ENCODE measurements at places on chromosomes 11 and 22. TPM values are rescaled to one million over a fixed set of nuclear protein-coding genes. Genes with fewer than 3 reads are reported as not detected.

PRODH gene
- polyA plus RNA-seq: 57.6 TPM

NPAS4 gene
- polyA plus RNA-seq: 0.33 TPM

SLC43A3 gene
- 19.6 TPM for polyA plus RNA-seq

MMP13 gene
- polyA plus RNA-seq: not detected

FOLR2 gene
- 14.1 TPM for polyA plus RNA-seq

- no peak for DNase-seq
These were observed 509 bp downstream of the LAMTOR1 start for GRCh38 chr11:72102631-72102945.

DNA sequence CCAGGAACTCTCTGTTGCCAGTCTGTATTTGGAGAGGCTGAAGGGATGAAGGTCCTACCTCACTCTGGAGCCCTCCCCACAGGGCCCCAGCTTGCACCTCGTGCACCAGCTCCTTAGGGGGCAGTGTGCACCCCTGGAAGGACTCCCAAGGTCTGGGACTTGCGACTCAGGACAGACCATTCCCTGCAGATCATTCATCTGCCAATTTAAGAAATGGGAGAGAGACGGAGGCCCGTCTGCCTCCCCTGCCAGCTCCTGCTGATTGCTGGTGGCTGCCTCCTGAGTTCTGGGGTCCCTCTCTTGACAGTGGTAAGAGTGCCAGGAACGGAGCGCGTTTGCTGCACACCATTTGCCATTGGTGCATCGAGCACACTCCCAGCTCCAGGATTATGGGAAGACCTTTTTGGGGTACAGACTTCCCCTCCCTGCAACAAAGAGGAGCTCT lies 27.4 kb upstream of the MALAT1 start:
- no peak for DNase-seq

DNA sequence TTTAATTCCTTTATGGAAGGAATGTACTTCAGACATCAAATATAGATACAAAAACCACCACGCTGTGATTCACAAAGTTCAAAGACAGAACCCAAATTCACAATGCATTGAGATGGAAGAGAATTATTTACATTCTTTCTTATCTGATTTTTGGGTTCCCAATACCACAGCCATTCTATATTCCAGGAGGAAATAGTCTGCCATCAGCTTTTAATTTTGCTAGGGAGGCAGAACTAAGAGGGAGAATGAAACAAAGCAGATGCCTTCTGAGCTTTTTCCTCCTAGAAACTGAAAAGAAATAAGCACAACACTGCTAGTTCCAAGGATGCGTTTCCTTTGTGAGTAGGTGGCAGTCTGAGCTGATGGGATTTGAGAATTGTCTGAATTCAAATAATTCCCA lies 283.0 kb upstream of the NARS2 start:
- no peak for DNase-seq

GRCh38 chr11:76251226-76251575 lies 44.9 kb upstream of the WNT11 start:
- no peak for DNase-seq

DNA sequence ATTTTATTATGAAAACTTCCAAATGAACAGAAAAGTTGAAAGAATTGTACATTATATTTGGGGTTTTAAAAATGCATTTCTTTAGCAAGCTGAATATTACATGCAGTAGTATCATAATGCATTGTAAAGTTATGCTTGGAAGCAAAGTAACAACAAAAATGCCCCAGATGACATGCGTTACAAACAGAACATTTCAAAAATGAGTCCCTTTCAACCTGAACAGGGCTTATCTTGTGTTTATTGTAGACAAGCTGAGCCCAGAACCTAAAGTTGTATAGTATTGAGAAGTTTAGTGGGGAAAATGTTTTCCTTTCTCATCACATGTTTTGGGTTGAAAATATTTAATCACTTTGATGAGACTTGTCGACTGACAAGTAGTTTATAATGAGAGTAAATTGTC lies 68.8 kb downstream of the CECR2 start:
- DNase-seq: no peak

DNA sequence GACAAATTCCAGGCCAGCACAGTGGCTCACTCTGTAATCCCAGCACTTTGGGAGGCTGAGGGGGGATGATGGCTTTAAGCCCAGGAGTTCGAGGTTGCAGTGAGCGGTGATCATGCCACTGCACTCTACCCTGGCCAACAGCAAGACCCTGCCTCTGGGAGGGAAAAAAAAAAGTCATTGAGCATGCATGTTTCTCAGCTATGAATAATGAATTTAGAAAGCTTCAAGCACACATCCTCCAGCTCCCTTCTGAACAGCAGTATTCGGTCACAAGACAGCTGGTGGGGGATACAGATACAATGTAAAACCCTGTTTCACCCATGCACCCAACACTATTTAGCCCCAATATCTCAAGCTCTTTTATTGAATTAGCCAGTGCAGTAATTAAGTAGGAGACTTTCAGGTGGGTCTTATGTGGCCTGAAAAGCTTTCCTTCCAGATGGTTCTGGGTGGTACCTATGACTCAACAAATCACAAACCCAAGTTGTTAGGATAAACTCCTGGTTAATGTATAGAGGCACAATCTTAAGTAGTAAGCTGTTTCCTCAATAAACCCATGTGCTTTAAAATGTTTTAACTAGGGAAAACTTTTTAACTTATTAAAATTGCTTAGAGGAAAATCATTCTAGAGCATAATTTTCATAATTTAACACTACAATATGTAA lies 13.4 kb downstream of the PRDM10 start:
- no peak for DNase-seq

DNA sequence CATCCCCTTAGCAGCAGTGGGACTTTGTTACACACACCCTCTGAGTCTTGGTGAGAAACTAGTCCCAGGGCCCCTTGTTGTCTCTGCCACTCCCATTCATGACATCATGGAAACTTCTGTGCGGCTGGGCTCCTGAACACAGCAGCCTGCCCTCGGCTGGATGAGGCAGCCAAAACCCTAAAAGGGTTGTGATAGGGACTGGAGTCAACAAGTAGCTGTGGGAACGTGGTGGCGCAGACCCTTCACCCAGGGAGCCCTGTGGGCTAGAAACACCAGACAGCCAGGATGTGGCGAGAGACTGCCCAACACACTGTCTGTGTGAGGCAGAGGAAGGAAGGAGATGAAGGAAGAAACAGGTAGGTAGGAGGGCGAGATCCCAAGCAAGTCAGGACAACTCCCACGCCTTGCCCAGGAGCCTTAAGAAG lies 3.9 kb downstream of the CD3D start:
- DNase-seq: no peak

DNA sequence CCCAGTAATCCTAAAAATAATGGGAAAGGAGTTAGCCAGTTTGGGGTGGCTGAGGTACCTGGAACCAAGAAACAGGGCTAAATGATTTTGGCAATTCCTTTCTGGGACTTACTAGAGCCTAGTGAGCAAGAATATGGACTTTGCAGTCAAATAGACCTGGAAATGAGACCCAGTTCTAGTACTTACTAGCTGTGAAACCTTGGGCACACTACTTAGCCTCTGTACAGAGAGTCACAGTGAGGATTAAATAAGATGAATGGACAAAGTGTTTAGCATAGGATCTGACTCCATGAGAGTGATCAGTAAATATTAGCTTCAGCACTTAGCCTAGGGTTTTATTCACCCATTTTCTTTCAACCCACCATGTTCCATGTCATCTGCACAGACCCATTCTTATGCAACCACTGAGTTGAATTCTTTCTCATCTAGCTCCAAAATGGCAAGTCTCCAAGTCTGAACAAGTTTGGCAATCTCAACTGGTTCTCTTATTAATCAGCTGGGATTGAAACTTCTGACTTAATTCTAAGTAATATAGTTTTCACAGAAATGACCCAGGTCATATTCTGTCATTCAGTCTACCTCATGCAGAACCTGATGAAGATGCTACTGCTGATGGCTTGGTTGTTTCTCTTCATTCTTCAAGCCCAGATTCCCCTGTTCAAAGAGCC lies 15.0 kb upstream of the SORL1 start:
- DNase-seq: no peak

DNA sequence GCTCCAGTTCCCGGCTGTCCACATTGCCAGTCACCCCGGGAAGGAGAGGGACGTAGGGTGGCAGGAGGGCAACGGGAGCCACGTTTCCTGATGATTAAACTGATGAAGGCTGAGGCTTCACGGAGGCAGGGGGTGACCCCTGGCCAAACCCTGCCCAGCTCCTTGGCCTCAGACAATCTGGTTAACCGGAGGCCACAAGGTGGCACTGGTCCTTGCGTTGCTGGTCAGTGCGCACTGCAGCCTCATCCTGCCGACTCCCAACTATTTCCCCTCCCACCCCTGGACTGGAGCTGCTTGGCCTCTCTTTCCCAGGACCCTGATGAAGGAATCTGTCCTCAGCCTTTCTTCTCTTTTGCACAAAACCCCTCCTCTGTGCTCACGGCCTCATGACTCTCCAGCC lies 75.3 kb downstream of the PDE2A start:
- DNase-seq: no peak

GRCh38 chr11:132626446-132626845 lies 905.9 kb downstream of the OPCML start:
- DNase-seq: no peak

DNA sequence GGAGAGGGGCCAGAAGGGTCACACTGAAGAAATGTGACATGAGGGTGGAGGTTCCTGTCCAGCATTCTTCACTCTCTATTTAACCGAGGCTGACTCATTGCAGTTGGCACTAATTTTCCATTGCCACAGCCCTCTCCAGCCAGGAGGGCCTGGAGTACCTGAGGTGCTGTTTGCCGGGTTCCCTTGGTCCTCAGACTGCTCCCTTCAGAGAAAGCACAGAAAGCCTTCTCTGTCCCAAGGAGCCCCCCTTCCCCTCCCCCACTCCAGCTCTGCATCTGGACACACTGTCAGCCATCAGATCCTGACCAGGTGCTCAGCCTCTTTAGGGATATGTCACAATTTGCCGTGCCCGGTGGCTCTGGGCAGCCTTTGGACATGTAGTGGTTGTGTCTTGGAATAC lies 3.2 kb upstream of the C11orf91 start:
- no peak for DNase-seq

DNA sequence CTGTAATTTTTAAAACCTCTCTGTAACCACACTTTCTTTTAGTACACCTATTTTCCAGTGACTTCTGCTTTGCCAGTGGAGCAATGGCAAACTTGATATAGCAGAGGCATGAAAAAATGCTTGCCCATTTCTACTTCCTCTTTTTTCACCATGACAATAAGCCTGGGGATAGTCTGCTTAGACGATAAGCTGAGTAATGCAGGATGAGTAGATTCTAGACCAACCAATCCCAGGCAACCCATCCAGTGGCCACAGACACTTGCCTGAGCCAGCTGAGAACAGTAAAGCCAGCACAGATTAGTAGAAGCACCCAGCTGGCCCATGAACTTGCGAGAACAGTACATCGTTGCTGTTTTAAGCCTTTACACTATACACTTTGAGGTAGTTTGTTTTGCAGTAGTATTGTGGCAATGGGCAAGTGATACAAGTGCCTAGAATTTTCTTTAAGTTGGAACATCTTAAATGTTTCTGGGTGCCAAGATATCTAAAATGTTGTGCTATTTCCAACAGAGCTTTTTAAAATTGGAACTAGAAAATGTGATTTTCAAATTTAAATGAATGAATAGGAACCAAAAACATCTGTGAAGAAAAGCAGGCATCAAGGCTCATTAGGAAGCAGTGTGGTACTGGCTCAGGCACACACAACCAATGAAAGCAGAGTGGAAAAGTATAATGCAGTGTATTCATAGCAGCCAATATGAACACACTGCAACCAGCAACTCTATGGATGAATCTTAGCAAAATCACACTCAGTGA lies 37.7 kb downstream of the DDI1 start:
- DNase-seq: no peak

DNA sequence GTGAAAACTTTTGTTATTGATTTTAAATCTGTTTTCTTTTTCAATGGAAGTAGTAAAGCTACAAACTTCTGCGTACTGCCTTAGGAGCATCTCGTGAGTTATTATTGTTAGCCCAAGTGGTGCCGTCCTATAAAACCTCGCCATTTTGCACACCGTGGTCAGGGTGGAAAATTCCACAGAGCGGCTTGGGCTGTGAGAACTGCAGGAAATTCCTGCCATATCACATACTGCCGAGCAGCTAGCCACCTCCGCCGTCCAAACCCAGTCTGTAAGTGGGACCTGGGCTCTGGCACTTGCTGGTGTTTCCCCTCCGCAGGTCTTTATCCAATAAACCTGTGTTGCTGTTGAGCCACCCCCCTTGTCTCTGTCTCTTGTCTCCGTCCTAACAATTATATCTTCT lies 88.0 kb upstream of the POU2AF2 start:
- no peak for DNase-seq

DNA sequence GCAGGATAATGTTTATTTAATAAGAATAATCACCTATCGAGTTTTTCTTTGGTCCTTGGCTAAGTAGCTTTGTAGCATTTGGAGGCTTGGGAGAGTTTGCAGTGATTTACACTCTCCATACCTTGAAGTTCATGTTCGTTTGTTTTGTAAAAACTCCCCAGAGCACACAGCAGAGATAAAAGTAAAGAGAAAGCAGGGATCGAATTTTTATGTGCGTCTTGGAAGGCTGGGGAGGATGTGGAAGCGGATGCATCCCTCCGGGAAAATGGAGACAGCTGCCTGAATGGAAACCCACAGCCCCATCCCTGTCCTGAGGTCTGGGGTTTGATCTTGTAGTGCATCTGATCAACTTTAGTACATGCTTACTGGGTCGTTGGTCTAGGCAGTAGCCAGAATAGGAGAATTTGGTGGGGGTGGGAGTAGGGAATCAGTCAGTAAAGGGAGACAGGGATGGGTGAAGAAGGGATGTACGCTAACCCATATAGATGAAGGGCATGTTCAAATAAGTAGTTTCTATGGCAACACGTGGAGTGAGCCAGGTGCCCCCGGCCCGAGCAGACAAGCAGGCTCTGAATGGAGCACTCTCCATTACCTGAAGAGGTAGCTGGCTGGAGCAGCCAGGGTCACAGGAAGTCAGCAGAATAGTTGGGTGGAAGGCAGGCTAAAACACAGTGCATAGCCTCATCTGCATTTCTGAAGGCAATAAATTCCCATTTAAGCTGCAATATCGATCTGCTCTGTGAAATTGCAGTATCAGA lies 147.8 kb downstream of the COMMD9 start:
- DNase-seq: no peak

GRCh38 chr11:32562839-32563599 lies 20.6 kb upstream of the EIF3M start:
- peak; percentile 14 for DNase-seq

DNA sequence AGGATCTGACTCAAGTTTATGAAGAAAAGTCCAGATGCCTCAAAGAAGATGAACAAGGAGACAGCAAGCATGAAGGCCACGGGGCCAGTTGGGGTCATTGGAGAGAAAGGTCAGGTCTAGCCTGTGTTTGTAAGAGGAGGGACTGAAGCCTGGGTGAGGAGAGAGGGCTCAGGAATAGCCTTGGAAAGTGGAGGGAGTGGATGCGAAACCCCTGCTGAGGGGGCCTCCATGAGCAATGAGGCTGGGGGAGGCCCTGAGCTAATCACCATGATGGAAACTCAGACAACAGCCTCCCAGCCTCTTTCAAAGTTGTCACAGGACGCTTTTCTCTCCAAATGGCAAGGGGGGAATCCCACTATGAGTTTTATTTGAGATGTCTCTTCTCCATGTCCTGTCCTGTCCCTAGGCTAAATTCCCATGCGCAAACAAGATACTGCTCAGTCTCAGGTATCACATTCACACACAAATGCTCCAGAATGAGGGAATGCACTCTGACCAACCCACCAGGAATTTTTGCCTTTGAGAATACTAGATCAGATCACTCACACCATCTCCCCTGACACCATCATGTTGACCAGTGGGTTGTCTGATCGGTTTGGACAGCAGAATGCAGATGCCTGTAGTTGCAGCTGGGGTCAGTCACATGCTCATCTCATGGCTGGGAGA lies 51.3 kb upstream of the TOP3B start:
- DNase-seq: no peak
